ENCODE measurements at places on chromosomes 2 and 18. TPM values are rescaled to one million over a fixed set of nuclear protein-coding genes. Genes with fewer than 3 reads are reported as not detected.

DNA sequence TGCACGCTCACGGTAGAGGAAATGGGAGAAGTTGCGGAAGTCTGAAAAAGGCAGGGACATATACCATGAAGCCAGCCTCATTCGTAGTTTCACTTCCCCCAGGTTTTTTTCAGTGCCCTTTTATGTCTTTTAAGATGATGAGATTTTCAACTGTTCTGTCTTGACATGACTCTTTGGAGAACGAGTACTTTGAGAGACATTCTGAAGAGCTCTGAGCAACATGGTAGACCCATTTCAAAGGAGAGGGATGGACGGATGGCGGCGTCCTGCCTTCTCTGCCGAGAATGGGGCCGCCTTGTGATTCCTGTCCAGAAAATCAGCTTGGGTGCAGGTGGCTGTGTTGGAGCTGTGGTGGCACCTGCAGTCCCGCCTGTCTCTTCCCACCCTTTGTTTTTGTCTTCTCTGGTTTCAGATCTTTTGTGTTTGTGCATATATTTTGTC lies 41.7 kb downstream of the SH3BP4 start:
- DNase-seq = no peak

Gene IL1F10
- total RNA-seq = not detected

DNA sequence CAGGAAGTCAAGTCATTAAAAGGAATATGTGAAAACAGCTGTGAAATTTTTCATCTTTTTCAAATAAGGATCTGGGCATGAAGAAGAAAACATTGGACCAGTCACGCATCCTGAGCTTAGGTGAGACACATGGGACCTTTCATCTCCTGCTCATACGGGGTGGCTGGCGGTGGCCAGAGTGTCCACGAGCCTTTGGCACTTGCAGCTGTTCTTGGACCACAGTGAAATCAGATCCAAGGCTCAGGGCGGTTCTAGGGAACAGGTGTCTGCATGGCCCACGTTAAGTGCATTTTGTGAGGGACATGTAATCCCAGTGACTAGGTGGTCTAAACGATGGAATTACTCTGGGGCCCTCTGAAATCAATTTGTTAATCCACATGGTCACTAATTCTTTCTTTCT lies 212.7 kb upstream of the COPS8 start:
- DNase-seq = no peak

Gene SLC4A5
- 1.6 TPM for total RNA-seq

DNA sequence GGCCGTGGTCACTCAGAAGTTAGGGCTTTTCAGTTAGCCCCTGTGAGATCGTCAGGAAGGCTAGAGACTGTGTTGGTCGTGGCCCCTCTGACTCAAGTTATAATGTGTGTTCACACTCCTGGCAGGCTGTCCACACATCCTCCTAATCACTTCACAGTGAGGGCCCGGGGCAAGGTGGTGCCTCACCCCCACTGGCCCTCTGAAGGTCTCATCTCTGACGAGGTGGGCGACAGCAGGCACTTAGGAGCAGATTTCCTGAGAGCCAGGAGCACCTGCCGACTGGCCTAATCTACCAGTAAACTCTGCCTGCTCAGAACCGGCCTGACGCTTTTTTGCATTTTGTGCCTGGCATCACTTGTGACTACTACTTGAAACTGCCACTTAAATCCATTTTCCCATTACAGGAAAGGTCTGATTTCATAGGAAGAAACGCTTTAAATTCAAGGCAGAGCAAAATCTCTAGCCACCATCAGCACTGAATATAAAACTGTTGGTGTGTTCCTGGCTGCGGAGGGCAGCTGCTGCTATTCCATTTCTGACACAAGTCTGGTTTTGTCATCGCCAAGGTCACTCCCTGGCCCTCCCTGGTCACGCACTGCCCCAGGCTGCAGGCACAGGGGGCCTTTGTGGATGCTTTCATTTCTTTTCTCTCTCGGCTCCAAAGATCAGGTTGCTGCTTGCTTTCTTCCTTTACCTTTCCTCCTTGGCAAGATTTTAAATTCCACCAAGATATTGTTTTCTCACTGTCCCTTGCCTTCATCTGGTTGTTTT lies 48.0 kb downstream of the RAB12 start:
- DNase-seq = no peak

GRCh38 chr2:173828189-173829142 lies 136.7 kb downstream of the SP3 start:
- DNase-seq = no peak

Gene GREB1L
- 2.1 TPM for total RNA-seq

- DNase-seq = no peak
Measured at GRCh38 chr18:59458575-59458974, 99.5 kb upstream of the LMAN1 start.

DNA sequence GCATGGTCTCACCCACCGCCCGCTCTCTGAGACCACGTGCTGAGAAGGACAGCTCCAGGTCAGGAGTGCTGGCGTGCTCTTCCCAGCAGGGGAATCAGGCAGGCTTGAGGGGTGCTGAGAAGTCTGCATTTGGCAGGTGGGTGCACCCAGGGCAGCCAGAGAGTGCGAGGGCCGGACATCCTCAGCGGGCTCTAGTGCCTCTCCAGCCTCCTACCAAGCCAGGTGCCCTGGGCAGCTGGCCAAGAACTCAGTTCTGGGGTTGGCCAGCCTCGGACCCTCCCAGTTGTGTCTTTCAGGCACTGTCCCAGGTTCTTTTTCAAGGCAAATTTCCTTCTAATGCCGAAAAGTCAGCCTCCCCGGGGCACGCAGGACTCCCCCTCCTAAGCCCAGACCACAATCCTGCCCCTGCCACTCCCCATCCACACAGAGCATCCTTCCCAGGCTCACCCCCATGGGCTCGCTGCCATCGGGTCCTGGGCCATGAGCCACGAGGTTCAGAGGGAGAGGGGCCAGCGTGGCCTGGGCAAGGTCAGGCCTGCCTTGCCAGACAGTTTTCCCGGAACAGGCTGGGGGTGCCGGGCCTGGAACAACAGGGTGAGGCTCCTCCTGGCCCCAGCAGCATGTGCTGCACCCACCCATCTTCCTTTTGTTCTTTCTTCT lies 52.2 kb upstream of the GPC1 start:
- DNase-seq = no peak

Gene KATNAL2
- 0.87 TPM for total RNA-seq

DNA sequence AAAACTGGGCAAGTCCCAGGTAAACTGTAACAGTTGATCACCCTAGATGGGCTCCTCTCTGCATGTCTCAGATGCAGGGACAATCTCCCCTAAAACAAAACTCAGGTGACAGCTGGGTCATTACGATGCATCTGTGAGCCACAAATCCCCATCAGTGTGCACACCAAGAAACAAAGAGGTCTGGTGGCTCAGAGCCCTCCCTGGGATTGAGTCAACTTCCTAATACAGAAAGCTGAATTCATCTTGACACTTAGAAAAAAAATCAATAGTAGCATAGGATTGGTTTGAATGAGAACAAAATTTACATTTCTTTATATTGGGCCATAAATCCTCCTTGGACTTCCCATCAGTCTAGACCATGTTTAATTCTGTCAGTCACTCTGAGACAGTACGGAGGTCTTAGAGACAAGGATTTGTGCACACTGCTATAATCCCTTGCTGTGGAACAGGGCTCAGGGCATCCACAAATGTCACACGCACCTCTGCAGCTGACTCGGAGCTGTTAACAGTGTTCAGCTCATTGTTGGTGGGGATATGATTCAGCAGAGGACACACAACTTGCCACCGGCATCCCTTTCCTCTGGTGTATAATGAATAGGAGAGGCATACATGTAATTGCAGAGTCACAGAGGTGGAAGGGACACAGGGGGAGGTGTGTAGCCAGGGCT lies 44.5 kb upstream of the DAPL1 start:
- no peak for DNase-seq

Gene FBXO15
- 1.1 TPM for total RNA-seq

GRCh38 chr2:57701391-57701791 lies 345.2 kb upstream of the VRK2 start:
- no peak for DNase-seq

GRCh38 chr2:226079671-226080181 lies 680.2 kb downstream of the NYAP2 start:
- no peak for DNase-seq

Gene PIEZO2
- total RNA-seq = not detected

DNA sequence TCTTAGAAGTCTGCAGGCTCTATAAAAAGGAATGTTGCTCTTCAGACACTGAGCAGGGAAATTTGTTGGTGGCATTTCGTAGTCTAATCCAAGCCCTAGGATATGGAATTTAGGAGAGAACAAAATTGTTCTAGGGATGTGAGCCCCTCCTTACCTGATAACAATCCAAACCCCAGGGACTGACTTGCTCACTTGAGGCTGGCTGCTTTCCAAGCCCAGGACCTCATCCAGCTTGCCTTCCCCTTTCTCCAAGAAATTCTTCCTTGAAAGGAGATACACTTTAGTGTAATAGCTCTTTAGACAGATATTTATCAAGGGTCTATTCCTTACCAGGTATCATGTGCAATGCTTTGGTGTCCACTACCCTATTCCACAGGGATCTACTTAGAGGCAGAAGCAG lies 279.8 kb downstream of the C1D start:
- no peak for DNase-seq

GRCh38 chr18:36176711-36177110 lies 10.6 kb upstream of the MOCOS start:
- DNase-seq = no peak

GRCh38 chr2:10211844-10212422 lies 89.4 kb downstream of the RRM2 start:
- DNase-seq = no peak

- no peak for DNase-seq
Measured at GRCh38 chr2:212330263-212330662, 208.3 kb downstream of the ERBB4 start.

- DNase-seq = no peak
Measured at GRCh38 chr2:9799011-9799596, 44.2 kb upstream of the TAF1B start.

Gene M1AP
- not detected for total RNA-seq

DNA sequence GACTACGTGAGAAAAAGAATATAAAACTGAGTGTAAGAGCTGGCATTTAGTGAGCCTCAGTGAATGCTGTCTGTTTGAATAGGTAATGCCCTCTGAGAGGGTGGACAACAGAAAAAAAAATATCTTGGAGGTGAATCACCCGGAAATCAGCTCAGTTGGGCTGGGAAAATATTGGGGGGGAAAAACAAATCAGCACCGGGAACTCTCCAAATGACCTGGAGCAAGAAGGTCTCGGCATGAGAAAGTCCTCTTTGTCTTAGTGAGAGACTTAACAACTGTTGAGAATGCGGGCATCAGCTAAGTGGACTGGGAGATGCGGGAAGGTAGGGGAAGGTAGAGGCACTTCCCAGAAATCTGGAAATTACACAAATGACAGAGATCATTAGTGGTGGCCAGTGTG lies 109.4 kb upstream of the POU3F3 start:
- DNase-seq = no peak

DNA sequence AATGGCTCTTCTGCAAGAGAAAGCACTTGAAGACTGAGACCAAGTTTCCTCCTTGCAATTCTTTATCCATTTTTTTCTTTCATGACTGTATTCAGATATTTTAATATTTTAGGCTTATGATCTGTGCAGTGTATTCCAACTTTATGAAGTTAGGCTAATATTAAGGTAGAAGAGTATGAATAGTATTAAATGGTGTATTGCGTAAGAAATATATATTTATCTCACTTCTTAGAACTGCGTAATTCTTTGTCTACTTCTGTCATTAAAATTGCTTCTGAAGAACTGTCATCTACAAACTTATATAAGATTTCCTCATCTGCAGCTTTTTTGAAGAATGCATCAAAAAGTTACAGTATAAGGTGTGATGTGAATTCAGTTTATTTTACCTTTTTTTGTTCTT lies 183.2 kb downstream of the DLGAP1 start:
- DNase-seq = no peak

Gene CD226
- 45.5 TPM for total RNA-seq

DNA sequence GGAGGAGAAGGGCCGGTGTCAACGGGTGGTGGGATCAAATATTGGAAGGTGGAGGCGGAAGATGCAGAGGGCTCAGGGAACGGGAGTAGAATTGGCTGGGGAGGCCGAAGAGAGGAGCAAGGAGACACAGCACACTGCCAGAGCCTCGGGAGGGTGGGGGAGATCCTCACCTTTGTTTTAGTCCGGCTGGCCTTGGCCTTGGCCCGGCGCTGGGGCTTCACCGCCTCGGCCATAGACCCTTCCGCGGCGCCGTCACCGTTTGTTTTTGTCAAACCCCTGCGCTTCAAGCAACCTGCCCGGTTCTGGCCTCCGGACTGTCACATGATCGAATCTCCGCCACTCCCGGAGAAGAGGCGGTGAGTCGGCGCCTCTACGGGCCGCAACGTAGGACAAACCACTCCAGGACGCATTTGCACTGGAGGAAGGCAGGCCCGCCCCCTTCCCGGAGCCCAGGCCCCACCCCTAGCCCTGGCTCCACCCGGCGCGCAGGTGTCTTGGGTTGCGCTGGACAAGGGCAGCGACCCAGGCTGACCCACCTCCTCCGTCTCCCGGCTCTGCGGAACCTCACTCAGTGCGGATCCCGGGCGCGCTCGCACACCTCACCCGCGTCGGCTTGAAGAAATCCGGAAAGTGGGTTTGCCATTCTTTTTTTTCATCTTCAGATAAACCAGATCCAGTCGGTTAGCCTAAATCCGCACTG lies at the start of gene EPG5:
EPG5 (minus strand) TSS at position 323 of the 700 bp plus-strand sequence; CDS start at position 233, 90 bp downstream.
- peak; percentile 84 for DNase-seq

DNA sequence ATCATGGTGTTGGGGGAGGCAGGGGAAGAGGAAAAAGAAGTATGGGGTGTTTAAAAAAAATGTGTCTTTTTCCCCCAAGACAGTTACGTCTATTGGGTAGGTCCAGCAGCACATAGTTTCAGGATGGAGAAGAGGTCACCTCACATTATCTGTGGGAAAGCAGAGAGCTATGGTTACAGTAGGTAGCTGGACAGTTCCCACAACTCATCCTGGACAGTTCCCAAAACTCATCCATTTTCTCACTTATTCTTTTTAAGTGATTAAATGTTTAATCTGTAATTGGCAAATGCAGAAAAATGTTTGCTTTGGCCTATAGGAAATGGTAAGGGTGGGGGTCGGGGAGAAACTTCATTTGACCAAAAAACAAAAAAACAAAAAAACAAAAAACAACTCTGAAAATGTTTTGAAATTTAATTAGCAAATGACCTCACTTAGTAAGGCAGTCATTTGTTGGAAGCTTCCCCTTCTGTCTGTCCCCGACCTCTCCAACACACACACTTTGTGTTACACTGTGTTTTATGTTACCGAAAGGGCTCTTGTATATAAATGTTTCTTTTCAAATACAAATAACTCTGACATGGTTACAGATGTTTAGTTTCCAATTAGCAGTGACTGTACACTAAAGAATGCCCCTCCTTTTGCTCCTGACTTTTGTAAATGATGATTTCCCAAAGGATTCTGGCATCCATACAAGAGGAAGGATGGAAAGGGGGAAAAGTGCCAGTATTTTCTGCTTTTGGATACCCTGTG lies 173.3 kb upstream of the ZFP36L2 start:
- no peak for DNase-seq
